HEK293T (cell line): ENCODE measurements at places on chromosomes 3 and 15.

GRCh38 chr15:55742927-55743728 lies at the start of gene PRTG:
TSS of gene PRTG (minus strand) at chr15:55743152. CDS start at chr15:55742931, 221 bp downstream.
- DNase-seq = peak; percentile 25

- no peak for DNase-seq
Measured at GRCh38 chr15:68656438-68656739, 77.6 kb downstream of the CORO2B start.

DNA sequence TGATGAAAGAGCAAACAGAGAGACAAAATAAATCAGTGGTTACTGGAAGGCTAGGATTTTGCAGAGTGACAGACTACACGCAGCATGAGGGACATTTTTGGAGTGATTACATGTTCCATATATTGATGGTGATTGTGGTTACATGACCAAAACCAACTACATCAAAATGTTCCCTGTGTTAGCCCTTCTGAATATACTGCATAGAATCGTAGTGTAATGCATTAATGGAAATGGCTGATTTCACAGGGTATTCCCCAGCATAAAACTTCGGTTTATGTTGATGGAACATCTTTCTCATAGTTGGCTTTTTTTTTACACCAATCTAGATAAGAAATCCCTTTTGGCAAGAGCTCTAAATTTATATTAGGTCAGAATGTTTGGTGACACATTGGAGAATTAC lies 191.3 kb upstream of the CMC1 start:
- no peak for DNase-seq

DNA sequence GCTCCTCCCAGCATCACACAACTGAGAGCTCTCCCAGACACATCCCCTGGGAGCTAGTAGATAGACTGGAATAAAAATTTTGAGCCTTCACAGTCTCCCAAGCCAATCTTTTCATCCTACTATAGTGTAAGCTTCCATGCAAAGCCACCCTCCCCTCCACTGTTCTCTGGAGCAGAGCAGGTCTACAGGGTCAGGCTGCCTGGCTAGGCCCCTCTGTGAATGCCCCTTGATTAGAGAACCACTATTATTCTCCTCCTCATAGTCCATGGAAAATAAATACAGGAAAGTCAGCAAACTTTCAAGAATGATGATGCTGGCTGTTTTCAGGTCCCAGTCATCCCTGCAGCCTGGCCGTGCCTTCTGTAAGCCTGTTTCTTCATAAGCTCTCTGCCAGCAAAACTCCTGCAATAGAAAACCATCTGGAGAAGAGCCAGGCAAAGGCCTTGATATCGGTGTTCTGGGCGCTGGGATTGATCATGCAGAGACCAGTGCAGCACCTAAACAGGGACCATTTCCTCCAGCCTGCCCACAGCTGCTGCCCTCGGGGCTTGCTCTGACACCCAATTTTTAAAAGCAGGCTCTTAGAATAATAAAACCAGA lies 51.7 kb downstream of the CRYGS start:
- no peak for DNase-seq

GRCh38 chr15:94057305-94057704 lies 174.1 kb upstream of the MCTP2 start:
- DNase-seq = no peak

- no peak for DNase-seq
Measured at GRCh38 chr3:29577250-29577649, 296.4 kb downstream of the RBMS3 start.

DNA sequence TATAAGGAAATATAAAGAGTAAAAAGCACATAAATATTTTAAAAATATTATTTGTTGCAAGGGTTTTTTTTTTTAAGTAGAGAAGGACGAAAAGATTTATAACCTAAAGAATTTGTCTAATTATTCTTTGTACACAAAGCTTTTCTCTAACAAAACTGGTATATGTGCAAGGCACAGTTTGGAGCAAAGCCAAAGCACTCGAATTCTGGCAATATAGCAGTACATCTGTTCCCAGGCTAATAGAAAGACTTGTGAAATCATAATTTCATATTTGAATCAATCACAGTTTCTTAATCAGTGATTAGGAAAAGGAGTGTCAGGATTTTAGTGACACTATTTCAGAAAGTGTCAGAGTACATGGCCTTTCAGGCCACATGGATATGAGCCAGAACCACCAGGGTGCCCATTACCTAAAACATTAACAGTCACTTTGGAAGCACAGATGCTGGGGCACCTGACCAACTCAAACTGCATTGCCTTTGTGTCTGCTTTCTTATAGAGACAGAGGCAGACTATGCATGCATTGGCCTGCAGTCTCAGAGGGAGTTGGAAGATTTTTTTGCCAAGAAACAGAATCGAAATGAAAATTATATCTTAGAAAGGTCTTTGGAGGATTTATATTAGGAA lies 651.8 kb upstream of the SGO1 start:
- DNase-seq = no peak

DNA sequence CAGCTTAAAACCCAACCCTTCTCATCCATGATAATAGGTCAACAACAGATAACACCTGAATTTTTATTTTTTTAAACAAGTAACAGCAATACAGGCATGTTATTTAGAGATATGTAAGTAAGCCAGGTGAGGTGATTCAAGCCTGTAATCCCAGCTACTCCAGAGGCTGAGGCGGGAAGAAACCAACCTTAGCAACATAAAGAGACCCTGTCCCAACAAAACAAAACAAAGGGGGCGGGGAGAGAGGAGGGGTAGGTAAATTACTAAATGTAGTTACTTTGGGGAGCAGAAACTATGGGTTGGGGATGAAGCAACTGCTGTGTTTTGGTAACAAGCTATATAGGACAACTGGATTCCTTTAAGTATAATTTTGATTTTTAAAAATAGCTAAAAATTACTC lies 47.0 kb downstream of the GNB4 start:
- no peak for DNase-seq

DNA sequence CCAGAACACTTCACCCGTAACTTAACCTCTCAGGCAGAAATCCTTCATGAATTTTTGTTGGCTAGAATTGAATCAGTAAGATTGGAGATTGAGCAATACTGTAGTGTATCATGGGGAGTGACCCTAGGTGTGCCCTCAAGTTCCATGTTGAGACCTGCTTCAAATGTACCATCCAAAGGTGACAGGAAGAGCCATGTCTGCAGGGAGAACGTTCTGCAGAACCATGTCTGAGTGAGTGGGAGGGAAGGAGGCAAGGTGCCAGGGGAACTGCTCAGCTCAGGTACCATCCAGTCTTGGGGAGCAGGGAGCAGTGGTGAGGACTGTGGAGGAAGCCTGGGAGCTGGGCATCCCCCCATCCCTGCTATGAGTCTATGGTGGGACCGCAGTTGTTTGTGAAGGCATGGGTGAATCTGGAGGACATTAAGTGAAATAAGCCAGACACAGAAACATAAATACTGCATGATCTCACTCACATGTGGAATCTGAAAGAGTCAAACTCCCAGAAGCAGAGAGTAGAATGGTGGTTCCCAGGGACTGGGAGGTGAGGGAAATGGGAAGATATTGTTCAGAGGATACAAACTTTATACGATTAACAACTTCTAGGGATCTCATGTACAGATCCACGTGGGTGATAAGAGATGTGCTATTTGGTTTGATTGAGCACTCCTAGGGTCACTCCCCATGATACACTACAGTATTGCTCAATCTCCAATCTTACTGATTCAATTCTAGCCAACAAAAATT lies 23.3 kb downstream of the CFAP161 start:
- no peak for DNase-seq

GRCh38 chr3:155080692-155081091 lies 573 bp downstream of the MME start:
- DNase-seq = no peak

DNA sequence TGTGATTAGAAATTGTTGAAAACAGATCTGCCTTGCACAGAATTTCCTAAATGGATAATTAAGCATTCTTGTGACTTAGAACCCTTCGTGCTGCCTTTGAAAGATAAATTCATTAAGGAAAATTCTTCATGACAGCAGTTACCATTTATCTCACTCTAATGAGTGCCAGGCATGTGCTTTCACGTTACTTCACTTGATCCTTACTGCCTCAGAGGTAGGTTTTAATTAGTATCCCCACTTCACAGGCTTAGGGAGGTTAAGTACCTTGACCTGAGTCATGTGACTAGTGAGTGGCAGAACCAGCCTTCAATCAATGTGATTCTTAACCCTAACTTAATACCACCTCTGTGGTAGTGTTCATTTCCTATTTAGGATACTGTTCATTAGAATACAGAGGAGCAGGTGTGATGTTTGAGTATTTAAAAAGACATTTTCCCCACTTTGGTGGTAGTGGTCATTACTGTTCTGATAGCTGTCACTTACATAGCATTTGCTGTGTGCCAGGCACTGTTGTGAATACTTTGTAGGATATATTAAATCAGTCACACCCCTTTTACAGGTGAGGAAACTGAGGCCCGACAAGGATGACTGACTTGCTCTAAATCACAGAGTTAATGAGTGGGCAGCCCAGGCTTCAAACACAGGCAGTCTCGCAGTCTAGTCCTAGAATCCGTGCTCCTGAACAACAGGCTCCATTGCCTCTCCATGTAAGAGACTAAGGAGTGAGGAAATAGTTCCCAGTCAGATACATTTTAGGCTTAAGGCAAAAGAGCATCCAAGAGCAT lies 57.9 kb downstream of the RLBP1 start:
- no peak for DNase-seq

- no peak for DNase-seq
Measured at GRCh38 chr3:53163444-53164387, 2.7 kb downstream of the PRKCD start.

DNA sequence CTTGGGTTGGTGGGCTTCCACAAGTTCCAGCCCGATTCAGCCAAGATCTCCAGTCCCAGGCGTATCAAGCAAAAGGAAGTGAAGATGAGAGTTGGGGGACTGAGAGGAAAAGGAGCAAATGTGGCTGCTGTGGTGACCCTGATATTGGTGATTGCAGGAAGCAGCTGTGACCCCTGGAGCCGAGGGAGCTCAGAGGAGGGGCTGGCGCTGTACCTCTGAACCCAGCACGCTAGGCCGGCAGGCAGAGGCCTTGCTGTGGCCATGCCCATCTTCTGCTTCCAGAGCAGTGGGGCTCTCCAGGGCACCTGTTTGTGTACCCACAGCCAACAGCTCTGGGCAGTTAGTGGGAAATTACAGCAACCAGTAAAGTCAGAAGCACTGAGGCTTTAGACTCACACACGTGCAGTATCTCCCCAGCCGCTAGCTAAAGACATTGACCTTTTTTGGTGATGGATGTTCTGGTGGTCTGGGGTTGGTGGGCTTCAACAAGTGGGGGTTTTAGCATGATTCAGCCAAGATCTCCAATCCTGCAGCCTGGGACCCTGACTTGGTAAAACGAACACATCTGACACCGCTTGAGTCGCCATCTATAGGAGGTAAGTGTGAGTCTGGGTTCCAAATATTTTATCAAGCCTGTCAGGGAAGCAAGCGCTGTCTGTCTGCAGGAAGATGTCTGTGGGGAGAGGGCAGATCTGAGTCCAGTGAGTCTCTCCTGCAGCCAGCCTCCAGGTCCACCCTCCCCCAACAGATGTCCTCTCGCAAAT lies 33.1 kb downstream of the TM2D3 start:
- DNase-seq = peak; percentile 11

GRCh38 chr3:54800478-54800877 lies 127.4 kb downstream of the LRTM1 start:
- no peak for DNase-seq

- no peak for DNase-seq
Measured at GRCh38 chr15:100093211-100094126, 248.3 kb downstream of the ADAMTS17 start.

- no peak for DNase-seq
Measured at GRCh38 chr3:151557068-151557840, 96.4 kb upstream of the IGSF10 start.

GRCh38 chr15:50246631-50247030 lies 18.9 kb downstream of the HDC start:
- no peak for DNase-seq
